ENCODE measurements at places on chromosomes 11 and 22.

GRCh38 chr22:37472418-37473006, 13.7 kb downstream of the MFNG start:
- no peak for DNase-seq

DNA sequence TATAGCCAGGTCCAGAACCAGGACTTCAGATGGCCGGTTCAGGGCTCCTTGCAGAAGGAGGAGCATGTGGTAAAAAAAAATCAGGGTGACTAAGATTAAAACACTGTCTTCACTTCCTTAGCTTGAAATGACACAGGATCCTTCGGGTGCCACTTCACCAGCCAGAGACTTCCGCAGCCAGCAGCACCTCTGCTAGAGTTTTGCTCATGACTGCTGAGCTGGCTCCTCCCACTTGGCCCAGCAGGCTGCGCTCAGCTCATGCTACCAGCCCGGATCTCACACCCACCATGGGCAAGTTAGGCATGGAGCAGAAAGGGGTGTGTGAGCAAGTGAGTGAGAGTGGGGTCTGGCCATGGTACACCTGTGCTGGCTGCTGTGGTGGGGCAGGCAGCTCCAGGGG, 6.6 kb upstream of the MS4A18 start:
- no peak for DNase-seq

DNA sequence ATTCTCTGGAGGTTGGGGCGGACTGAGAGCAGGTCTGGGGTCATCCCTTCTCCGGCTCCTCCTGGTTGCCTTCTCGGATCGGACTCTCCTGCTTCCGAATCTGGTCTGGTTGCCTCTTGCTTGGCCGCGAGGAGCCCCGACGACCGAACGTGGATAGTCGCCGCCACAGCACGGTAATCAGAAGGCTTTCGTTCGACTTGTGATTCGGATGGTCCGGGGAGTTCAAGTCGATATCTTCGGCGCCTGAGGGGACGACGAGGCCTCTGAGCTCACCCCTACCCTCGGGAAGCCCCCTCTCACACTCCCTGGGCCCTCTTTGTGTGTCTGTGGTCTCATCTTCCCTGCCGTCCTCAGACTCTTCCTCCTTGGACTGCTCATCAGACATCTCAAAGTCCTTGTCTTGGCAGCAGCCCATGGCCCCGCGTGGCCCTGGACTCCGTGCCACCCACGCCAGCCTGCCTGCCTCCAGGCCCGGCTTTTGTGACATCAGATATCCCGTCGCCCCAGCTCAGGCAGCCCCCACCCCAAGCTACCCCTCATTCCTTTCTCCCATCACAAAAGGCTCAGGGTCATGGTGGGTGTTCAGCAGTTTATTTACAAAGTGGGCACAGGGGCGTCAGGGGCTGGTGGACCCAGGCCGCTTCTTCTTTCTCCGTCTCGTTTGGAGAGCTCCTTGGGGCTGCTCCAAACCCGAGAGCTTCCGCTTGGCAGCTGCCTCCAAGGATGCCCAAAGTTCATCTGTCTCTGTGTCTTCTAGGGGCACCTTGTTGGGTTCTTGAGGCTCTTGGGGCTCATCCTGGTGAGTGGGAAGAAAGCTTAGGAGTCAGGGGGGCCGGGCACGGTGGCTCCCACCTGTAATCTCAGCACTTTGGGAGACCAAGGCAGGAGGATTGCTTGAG, at the start of gene TEX54:
Gene TEX54, minus strand, starts transcription at position 506 of the 899 bp plus-strand sequence.
- DNase-seq = no peak

DNA sequence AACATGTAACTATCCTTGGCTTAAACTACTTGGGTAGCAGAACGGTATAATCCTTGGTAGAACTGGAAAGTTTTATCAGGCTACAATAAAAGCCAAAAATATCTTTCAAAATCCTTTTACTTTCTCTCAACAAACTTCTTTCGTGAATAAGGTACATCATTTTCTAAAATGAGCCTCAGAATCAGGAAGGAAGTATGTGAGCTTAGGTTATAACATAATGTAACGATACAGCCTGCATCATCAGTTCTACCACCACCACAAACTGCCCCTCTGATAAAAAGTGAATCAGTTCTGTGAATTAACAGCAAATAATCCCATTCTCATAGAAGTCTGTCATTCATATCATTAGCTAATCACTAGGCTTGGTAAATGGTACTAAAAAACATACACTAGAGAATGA, 244.3 kb downstream of the SBF2 start:
- DNase-seq = no peak

DNA sequence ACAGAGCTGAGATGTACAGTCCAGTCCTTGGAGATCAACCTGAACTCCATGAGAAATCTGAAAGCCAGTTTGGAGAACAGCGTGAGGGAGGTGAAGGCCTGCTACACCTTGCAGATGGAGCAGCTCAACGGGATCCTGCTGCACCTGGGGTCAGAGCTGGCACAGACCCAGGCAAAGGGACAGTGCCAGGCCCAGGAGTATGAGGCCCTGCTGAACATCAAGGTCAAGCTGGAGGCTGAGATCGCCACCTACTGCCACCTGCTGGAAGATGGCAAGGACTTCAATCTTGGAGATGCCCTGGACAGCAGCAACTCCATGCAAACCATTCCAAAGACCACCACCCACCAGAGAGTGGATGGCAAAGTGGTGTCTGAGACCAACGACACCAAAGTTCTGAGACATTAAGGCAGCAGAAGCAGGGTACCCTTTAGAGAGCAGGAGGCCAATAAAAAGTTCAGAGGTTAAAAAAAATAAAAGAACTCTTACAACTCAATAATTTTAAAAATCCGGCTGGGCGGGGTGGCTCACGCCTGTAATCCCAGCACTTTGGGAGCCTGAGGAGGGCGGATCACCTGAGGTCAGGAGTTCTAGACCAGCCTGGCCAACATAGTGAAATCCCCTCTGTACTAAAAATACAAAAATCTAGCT, 69.9 kb upstream of the RTL6 start:
- DNase-seq = peak; percentile 12

DNA sequence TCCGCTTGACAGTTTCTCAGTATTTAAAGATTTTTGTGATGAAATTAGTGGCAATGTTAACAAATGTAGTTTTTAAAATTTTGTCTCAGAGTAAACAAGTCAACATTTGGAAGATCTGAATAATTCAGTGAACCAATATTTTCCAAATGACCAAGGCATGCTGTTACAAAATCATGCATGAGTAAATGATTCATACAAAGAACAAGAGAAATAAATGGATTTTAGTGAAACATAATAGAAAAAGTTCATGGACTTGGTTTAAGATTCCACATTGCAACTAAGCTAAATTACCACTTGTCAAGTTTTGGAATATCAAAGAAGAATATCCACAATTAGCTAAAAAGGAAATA, 125.7 kb upstream of the SNX19 start:
- no peak for DNase-seq

GRCh38 chr11:29093416-29094120, 923.3 kb downstream of the KCNA4 start:
- no peak for DNase-seq

- DNase-seq = no peak
These were observed 233.0 kb upstream of the POU2AF2 start for GRCh38 chr11:111012491-111012890.

GRCh38 chr11:46693597-46694012, 6.8 kb downstream of the ARHGAP1 start:
- DNase-seq = no peak

GRCh38 chr11:12599408-12600143, 74.6 kb upstream of the TEAD1 start:
- peak; percentile 27 for DNase-seq

DNA sequence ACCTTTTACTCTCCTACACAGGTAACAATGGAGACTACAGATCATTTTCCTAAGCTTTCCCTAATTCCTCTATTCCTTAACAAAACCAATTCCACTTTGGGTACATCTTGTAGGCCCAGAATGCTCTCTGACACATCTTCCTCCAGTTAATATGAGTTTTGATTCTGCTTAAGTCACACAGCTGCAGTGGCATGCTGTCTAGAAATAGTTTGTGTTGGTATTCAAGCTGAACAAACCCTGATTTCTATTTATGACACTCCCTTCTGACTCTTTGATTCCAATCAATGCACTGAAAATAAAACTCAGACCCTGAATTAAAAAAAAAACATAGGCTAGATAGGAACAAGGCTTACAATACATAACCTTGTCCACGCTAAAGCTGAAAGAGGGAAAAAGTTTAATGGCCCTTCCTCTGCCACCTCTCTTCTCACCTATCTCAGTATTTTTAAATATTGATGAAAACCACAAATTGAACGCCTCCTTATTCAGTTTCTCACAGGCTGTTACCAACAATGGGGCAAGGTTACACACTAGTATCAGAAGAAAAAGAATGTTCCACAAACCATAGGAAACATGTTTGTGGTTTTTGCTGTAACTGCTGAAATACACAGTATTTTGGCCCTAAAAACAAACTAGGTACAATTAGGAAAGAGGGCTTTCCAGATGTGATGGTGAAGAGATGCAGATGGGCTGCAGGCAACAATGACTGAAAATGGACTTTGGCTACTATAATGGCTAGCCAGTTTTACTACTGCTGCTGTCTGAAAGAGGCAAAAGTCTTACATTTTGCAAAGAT, 35.7 kb upstream of the GAB2 start:
- no peak for DNase-seq

DNA sequence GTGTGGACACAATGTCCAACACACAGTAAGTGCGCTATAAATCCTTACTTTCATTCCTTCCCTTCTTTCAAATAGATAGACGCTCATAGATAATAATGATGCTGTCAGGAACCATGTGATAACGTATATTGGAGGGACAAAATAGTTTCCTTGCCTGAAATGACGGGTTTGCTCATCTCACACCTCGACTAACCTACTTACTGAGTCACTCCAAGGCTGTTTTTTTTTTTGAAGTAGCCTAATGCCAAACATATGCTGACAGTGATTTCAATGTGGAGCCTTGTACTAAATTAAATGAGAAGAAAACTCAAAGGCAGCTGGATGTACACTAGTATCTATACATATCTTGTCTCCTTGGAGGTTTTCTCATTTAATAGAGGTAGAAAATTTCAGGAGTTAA, 400.5 kb downstream of the NELL1 start:
- no peak for DNase-seq

DNA sequence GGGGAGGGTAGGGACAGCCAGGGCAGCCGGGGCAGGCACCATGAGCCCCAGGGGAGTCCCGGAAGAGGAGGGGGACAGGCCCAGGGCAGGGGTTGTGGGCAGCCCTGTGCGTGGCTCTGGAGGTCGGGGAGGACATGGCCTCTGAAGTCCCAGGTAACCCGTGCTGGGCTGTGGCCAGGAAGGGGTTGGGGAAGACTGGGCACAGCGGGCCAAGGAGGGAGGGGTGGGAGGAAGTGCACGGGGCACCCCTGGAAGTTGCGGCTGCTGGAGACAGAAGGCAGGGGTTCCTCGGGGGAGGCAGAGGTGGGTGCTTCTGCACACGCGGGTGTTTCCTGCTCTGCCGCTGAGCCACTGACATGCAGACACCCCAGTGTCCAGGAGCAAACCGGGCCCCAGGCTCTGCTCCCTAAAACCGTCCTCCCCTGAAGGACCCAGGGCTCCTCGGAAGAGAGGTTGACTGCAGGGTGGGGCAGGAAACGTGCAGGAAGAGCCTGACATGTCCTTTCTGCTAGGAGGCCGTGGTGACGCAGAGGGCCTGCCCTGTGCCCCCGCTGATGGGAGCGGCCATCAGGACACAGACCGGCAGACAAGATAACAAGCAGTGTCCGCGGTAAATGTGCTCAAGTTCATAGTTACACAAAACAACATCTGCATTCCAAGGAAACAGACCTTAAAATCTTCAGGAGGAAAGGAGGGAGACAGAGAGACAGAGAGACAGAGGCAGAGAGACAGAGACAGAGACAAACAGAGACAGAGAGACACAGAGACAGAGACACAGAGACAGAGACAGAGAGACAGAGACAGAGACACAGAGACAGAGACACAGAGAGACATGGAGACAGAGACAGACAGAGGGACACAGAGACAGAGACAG, 5.7 kb downstream of the TNNI2 start:
- no peak for DNase-seq

- DNase-seq = no peak
These were observed 66.3 kb upstream of the CHRM4 start for GRCh38 chr11:46457659-46458424.

DNA sequence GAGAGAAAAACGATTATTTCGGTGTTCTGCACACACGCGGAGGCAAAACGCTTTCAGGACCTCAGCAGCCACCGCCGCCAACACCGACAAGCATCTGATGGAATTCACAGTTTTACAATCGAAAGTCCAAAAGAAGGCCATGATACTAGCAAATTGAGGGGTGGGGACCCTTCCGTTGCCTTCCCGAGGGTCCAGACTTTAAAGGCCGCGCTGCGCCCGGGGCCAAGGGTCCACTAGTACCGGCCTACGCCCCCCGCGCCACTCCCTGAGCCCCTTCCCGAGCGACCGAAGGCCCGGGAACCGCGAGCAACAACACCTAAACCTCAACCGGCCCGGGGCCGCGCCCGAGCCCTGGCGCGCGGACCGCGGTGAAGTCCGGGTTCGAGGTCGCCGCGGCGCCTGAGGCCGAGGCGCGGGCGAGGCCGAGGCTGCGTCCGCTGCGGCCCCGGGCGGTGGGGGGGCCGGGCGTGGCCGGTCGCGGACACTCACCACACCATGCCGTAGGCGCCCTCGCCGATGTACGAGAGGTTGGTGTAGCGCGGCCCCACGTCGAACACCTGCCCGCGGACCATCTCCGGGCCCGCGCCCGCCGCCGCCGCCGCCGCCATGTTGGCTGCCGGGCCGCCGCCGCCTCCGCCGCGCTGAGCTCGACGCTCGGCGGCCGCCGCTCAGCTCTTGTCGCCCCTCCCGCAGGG, 465 bp downstream of the MAPK1 start:
- no peak for DNase-seq

- DNase-seq = peak; percentile 9
These were observed 289.1 kb upstream of the SORL1-AS1 start for GRCh38 chr11:121741761-121742361.

DNA sequence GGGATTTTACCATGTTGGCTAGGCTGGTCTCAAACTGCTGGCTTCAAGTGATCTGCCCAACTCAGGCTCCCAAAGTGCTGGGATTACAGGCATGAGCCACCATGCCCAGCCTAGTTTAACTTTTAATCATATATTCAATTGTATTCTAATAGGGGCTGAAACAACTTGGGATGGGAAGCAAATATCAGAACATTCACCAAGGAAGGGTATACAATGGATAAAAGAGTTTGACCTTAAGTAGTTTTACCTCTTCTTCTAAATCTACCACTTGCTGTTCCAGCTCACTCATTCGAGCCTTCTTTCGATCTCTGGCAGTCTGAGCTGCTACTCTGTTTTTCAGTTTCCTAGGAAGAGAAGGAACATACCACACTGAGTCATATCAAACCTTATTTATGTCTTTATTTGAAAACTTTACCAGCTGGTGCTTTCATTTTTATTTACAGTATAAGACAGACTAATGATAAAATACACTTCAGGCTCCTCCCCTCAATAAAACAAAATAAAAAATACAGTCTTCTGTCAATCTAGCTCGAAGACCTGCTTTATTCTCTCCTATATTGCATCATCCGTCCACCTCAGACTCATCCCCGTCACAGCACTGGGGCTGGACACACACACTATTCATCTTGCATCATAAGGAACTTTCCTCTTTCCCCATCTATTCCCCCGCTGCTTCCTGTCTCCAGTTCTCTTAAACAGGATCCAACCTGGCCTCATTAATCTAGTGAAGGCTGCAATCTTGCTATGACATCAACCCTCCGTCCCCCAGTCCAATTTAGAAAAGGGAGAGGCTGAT, 1.4 kb downstream of the XBP1 start:
- peak; percentile 15 for DNase-seq

- no peak for DNase-seq
These were observed 33.5 kb downstream of the LIF start for GRCh38 chr22:30212996-30213441.
